ENCODE measurements at places on chromosomes 7 and 10. TPM values are rescaled to one million over a fixed set of nuclear protein-coding genes. Genes with fewer than 3 reads are reported as not detected.

GRCh38 chr10:109726473-109726872, 196.8 kb downstream of the XPNPEP1 start:
- no peak for DNase-seq

- no peak for DNase-seq
These were observed 281.2 kb downstream of the SNX13 start for GRCh38 chr7:17659126-17659525.

- no peak for DNase-seq
These were observed 43.4 kb downstream of the SHTN1 start for GRCh38 chr10:116961406-116962251.

DNA sequence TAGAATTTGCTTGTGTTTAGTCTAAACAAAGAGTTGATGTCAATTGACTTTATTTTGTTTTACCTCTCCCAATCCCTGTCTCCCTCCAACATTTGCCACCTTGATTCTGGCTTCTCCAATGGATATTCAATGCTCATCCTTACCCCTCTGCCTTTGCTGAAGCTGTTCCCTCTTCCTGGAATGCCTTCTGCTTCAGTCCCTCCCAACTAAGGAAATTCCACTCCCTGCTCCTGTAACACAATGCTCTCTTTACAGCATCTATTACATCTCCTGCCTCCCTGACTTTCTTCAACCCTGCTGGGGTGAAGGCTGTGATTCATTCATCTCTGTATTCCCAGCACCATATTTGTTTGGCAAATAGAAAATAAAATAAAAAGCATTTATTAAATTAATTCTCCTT, 34.5 kb upstream of the TAC1 start:
- DNase-seq = no peak

DNA sequence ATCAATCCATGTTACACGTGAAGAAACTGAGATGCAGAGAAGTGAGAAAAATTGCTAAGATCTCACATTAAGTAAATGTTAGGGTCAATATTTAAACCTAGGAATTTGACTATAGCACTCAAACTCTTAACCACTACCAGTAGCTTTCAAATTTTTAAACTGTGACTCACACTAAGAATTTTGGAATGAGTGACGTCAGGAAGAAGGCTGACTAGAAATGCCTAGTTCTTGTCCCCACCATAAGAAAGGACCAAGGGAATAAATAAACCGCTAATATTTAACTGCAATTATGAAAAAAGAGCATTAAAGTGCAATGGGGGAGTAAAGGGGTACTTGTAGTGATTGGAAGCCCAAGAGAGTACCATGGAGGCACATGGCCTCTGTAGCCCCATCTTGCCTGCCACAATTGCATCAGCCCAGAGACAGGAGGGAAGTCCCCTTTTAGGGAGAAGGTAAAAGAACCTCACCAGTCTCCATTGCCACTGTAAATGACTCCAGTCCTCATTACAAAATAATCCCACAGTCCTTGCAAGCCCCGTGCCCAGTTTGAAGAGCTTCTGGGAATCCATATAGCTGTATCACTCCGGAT, 3.5 kb upstream of the AKR1B1 start:
- DNase-seq = no peak

Gene CALML3
- not detected for total RNA-seq

GRCh38 chr10:51567271-51567670, 132.1 kb downstream of the CSTF2T start:
- DNase-seq = no peak

Gene PPP1R17
- total RNA-seq = not detected

DNA sequence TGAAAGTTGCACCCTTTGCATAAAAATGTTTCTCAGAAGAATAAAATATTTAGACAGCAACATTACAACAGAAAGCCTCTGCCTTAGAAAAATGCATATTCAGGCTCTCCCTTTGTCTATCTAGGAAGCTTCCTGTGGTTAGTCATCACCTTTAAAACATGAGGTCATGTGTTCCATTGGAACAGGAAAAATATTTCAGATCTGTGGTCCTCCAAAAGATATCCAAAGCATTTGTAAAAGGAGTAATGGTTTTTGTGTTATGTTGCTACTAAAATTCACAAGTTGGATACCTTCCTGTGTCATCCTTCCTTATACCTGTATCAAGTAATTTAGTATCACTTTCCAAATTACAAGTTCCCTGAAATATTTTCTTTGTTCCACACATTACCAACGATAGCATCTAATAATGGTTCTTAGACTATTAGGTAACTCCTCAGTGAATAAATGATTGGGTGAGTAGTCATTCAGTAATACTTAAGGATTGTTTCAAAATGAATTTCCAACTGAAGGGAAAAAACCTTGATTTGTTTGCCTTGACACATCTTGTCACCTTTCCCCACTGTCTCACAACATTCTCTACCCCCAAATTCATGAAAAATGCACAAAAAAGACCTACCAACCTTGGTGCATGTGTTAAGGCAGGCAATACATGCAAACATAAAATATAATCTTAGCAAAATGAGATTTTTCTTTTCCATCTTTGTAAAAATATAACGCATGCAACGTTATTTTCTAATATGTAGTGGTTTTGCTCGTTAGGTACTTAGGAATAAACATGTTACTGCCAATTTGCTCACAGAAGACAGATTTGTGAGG, 19.7 kb upstream of the RHOBTB1 start:
- no peak for DNase-seq

Gene GNA12
- total RNA-seq = 47.2 TPM

GRCh38 chr7:123796568-123796967, 47.8 kb upstream of the WASL start:
- DNase-seq = no peak

DNA sequence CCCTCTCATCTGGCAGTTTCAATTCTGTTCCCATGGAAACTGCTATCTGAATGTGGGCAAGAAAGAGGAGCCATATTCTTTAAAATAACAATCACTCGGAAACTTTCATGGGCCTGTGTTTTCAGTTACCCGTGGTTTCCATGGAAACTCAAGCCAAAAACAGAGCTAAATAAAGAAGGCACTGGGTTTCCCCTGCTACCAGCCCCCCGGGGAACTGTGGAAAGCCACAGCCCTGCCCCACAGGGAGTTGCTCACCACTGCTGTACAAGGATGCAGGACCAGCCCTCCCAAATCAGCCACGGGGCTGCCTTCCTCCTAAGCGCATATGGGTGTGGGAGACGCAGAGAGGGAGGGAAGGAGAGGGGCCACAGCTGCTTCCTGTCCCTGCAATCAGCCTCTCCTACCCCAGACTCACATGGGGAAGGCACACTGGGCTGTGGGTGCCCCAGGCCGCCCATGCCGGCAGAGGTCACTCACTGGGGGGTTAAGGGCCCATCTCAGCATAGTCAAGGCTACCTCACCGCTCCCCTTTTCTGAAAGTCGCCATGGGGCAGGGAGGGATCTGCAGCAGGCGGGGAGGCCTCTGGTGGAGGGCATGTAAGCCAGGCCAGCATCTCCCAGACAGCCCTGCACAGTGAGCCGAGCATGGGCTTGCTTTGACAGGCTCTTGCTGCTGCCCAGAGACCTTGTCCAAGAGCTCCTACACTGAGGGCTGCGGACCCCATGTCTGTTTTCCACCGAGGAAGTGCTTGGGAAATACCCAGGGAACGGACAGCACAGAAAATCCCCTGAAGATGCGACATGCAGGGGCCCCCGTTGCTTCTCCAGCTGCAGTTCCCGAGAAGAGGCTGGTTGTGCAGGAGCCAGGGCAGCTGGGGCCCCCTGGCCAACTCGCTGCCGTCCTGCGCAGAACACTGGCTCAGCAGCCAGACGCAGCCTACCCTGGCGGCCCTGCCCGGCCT, 157.3 kb upstream of the PPP2R2D start:
- DNase-seq = no peak

Gene NCF1
- 32.8 TPM for total RNA-seq

DNA sequence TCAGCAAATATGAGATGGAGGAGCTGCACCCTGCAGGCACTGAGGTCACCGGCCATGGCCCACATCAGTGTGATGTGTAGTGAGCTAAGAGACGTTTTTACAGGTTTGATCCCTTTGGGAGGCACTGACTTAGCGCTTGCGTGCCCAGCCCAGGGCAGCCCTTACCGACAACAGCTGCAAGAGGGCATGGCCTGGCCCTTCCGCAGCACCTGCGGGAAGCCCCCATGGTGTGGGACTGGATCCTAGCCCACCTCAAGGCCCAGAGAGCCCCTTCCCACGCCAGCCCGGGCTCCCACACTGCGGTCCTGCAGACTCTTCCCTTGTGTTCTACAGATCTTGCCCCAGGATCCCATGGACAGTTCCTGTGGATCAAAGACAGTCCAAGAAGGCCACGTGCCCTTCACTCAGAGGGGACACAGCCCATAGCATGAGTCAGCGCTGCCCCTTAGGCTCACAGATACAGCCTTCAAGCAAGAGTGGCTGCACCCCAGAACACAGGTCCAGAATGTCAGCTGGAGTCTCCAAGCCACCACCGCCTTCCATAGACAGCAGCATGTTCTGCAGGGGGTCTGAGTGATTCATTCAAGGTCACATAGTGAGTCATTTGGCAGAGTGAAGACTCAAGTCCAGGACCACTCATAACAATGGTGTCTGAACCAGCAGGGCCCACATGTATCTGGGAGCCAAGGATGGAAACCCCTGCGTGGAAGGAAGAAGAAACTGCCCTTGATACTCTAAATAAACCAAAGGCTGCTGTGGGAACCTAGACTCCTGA, 25.4 kb downstream of the TLL2 start:
- no peak for DNase-seq

Gene TUBB8
- 0.20 TPM for total RNA-seq

Gene ZNF488
- 0.41 TPM for total RNA-seq

DNA sequence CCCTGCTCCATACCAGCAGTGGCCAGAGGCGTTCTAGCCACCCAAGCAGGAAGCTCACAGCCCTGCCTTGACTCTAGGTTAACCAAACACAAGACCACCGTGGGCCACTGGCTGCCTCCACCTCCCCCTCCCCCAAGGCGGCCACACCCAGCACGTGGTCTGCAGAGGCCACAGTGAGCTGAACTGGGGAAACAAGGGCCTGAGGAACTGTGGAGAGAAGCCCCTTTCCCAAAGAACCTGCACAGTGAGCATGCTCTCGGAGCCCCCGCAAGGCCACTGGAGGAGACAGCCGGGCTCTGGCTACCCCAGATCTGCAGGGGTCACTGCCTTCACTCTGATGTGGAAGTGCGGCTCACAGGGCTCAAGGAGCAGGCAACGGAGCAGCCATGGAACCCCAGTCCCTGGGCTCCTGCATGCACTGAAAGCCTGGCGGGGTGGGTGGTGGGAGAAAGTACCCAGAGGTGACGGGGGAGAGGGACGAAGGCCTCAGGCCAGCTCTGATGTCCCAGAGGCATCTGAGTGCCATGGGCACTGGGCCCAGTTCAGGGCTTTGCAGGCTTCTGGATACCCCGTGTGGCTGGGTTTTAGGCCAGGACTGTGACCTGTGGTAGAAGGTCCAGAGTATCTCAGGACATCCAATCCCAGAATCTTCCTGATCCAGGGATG, 189.2 kb downstream of the EBF3 start:
- peak; percentile 53 for DNase-seq

GRCh38 chr10:101848408-101848807, 4.8 kb upstream of the KCNIP2 start:
- DNase-seq = no peak

GRCh38 chr10:92350411-92350810, 59.4 kb downstream of the MARCHF5 start:
- no peak for DNase-seq

DNA sequence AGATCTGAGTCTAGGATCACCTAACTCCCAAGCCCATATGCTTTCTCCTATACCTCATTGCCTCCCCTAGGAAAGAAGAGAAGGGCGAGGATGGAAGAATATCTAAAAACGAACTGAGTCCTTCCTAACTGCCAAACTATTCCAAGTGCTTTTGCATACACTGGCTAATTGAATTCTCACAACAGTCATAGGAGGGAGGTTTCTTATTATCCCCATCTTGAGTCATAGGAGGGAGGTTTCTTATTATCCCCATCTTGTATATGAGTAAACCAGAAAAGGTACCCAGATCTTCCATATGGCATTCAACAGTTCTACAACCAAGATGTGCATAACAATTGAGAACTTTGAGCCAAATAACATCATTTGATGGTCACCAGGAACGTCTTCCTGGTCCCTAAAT, 13.1 kb upstream of the FAM204A start:
- no peak for DNase-seq

Gene IL6
- total RNA-seq = 6.5 TPM

GRCh38 chr10:75019370-75019769, 92.1 kb upstream of the SAMD8 start:
- DNase-seq = no peak

GRCh38 chr10:1737222-1738061, at the start of gene ADARB2:
ADARB2 (minus strand) TSS chr10:1737525.
- no peak for DNase-seq

Gene HPS1
- total RNA-seq = 77.7 TPM

DNA sequence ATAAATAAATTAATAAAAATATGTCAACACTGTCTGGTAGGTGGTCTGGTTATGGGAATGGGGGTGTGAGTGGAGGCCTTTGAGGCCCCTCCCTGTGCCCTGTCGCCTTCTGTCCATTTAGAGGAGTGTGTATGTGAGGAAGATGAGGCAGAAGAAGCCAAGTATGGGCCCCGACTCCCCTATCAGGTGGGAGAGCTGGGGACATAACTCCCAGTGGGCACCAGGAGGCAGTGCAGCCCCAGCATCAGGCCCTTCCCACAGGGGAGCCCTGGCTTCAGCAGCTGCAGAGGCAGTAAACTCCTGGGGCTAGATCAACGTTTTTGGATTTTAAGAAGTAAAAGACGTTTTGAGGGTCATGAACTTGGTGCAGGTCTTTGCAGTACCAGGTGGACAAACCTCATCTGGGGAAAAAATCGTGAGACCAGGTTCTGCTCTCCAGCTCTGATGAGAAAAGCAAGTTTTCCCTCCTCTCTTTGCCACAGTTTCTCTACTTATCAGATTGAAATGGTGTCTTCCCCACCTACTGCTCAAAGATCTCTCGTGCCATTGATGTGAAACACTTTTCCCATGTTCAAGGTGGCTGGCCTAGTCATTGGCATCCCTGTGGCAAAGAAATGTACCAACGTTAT, 167.8 kb upstream of the EEPD1 start:
- peak; percentile 89 for DNase-seq

DNA sequence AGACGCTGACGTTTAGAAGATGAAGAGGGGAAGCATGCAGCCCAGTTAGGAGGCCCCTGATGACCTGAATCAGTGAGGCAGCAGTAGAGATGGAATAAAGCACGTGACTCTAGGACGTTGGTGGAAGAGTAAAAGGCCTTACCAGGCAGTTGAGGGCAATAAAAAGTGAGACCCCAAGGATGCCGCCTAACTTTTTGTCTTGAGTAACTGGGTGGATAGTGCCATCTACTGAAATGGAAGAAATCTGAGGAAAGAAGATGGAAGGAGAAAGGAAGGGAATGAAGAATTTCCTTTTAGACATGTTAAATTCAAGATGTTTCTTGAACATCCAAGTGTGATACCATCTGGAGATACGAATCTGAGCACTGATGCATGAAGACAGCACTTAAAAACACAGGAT, 220.0 kb upstream of the LRRN3 start:
- no peak for DNase-seq

GRCh38 chr7:27917119-27917518, 177.2 kb downstream of the TAX1BP1 start:
- no peak for DNase-seq

- DNase-seq = no peak
These were observed 32.0 kb downstream of the JAKMIP3 start for GRCh38 chr10:132097609-132098377.

Measured in upper lobe of right lung (tissue), 1 donor.